ENCODE measurements at places on chromosomes 3 and 15. TPM values are rescaled to one million over a fixed set of nuclear protein-coding genes. Genes with fewer than 3 reads are reported as not detected.

DNA sequence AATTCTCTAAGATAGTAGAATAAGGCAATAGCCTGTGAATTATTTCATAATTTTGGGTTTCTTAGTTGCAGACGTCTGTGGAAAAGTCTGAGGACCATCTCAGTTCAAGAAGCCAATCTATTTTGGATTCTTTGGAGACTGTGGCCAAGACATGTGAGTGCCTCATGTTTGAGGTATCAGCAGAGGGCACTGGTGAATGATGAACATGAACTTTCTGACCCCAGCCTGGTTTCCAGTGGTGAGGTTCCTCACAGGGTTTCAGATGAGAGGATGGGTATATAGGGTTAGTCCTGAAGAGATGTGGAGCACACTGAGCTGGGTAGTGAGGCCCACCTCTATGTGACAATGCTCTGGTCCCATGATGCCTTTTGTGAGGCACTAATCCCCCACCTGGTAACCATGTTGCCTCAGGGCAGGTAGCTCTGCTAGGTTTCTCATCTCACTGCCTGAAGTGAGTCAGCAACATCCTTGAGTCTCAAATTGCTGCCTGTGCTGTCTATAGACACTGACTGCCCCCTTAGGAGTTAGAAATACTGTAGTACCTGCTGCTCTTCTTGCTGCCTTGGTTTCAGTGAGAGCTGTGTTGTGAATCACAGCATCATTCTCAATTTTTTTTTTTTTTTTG lies 32.3 kb downstream of the C3orf62 start:
- peak; percentile 38 for DNase-seq

- no peak for DNase-seq
Observed at GRCh38 chr3:148951599-148952361, 39.6 kb upstream of the GYG1 start.

GPR160 gene
- total RNA-seq: 28.6 TPM

SLC28A2 gene
- total RNA-seq: not detected

DNA sequence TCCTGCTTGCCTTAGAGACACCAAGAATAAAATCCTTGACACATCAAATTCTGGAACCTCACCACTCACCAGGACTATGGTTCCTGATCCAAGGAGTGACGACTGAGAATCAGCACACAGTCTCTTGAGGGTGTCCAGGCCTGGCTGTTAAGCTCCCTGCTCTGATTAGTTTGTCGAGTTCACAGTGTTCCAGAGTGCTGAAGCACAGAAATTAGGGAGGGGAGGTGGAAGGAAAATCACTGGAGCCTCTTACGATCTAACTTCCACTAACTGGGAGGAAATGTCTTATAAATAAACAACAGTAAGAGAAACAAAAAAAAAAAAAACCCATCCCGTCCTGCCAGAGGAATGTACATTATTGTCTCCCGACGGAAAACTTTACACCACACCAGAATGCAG lies 330.2 kb downstream of the TIGIT start:
- peak; percentile 87 for DNase-seq

DNA sequence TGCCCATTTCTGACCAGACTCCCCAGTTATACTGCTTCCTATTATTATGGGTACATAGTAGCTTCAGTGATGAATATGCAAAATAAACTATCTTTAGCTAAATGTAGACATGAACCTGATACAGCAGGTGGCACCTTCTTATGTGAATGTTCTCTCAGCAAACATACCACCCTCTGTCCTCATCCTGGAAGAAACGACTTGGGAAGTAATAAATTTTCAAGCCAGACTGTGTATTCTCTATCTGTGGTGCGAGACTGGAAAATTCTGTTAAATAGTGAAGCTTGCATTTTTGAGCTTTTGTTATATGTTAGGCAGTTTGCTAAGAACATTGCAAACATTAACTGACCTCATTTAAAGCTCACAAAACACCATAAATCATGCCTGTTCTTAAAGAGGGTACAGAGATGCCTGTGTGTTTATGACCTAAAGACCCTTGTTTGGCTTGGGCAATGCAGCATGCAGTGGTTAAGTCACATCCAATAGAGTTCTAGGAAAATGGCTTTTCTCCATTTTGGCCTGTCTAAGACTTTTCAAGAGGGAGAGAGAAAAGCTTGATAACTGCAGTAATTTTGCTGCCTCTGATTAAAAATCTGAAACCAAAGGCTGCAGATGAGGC lies 287.1 kb downstream of the NEK10 start:
- no peak for DNase-seq

DNA sequence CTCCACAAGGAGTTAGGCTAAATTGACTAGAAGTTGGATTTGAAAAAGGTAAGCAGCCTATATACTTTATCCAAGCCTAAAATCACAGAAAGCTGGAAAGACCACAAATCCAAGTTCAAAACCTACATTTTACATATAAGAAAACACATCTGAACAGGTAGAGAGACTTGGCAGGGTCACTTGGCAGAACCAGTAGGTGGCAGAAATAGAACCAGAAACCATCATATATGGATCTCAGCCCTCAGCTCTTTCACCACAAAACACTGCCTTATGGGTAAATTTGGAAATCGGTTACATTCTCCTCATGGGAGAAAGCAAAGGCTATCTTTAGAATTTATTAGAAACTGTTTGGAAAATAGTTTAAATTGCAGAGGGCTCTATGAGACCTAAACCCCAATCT lies 44.2 kb downstream of the MKRN2 start:
- peak; percentile 15 for DNase-seq

Measured in renal cortical epithelial cell (primary cell).